WTC11 (cell line): ENCODE measurements at places on chromosomes 6 and 20. TPM values are rescaled to one million over a fixed set of nuclear protein-coding genes. Genes with fewer than 3 reads are reported as not detected.

GRCh38 chr20:37375227-37375626, 29.3 kb downstream of the SRC start:
- H3K27me3 ChIP-seq, result no peaks in the 10 kb centered on the region
- no peaks in the 10 kb centered on the region; the same call in 1 of the 2 replicates for H3K36me3 ChIP-seq
- H3K4me1 ChIP-seq, result peaks cover 10% of the 10 kb centered on the region
- DNase-seq, result no peak
- H3K4me3 ChIP-seq, result no peak overlapping the region
- H3K27ac ChIP-seq, result no peak overlapping the region

DNA sequence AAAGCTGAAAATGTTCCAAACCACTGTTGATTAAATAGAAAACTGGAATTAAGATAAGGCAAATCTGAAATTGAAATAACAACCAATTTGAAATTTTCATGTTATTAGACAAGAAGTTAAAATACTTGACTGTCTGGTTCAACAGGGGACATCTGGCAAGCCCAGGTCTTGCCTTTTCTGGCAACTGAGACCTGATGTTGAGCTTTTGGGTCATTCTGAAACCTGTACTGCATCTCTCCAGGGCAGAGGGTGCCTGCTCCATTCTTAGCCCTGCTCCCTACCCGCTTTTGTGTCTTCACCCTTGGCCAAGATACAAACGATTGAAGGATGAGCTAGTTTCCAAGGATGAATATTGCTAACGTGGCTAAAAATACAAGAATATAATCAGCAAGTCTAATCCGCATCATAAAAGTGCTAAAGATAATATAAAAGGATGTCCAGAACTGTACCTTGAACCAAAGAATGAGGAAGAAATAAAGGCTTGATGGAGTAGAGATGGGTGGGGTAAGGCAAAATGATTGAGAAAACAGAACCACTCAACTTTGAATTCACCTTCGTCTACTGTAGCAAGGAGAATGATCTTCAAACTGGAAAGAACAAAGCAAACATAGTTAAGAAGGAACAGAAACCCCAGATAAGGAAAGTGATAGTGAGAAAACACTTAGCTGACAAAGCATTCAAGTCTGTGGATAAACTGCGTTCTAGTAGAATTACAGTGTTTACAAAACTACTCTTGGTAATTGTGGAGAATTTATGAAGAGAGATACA, 109.8 kb upstream of the MAN1A1 start:
- no peak overlapping the region for H3K27ac ChIP-seq
- no peak for DNase-seq
- no peaks in the 10 kb centered on the region for H3K27me3 ChIP-seq
- no peaks in the 10 kb centered on the region for H3K4me1 ChIP-seq
- 0 out of 2 replicates have a peak, but pooled peaks cover 2% of the 10 kb centered on the region for H3K36me3 ChIP-seq

GRCh38 chr6:107539409-107539808, 49.5 kb downstream of the SOBP start:
- peaks cover 60% of the 10 kb centered on the region for H3K4me1 ChIP-seq
- no peak overlapping the region for H3K4me3 ChIP-seq
- H3K27me3 ChIP-seq, result no peaks in the 10 kb centered on the region
- no peaks in the 10 kb centered on the region for H3K36me3 ChIP-seq

DNA sequence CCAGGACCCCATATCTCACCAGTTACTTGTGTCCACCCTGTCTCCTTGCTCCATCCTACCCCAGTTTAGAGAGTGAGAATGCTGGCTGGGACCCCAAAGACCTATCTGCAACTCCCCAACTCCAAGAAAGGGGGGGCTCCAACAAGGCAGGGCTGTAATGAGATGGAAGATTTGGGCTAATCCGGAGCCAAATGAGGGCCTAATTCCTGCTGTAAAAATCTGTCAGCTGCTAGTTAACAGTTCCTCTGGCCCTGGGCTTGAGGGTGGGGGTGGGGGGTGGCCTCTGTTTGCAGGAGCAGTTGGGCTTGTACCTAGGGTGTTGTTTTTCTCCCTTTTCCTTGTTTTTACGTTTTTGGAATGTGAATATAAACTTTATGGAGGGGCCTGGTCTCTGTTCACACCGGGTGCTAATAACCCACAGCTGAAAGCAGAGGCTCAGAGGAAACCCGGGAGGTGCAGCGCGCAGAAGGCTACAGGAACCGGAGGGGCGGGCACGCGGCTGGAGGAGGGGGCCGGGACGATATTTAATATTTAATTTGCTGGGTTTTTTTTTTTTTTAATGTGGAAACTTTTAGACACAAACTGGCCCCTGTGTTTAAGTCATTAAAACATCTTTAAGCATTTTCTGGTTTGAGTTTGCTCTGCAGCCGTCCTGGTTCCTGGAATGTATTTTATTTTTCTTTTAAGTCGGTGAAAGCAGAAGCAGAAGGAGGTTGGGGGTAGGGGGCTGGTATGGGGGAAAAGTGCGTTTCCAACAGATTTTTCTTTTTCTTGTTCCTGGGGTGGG, 70.7 kb downstream of the NCR2 start:
- peaks cover 100% of the 10 kb centered on the region for H3K27me3 ChIP-seq
- peak overlapping the region; percentile 55 for H3K4me3 ChIP-seq
- no peak overlapping the region for H3K27ac ChIP-seq
- peaks cover 2% of the 10 kb centered on the region; the same call in 1 of the 2 replicates for H3K36me3 ChIP-seq
- DNase-seq, result no peak
- H3K4me1 ChIP-seq, result peaks cover 34% of the 10 kb centered on the region

DNA sequence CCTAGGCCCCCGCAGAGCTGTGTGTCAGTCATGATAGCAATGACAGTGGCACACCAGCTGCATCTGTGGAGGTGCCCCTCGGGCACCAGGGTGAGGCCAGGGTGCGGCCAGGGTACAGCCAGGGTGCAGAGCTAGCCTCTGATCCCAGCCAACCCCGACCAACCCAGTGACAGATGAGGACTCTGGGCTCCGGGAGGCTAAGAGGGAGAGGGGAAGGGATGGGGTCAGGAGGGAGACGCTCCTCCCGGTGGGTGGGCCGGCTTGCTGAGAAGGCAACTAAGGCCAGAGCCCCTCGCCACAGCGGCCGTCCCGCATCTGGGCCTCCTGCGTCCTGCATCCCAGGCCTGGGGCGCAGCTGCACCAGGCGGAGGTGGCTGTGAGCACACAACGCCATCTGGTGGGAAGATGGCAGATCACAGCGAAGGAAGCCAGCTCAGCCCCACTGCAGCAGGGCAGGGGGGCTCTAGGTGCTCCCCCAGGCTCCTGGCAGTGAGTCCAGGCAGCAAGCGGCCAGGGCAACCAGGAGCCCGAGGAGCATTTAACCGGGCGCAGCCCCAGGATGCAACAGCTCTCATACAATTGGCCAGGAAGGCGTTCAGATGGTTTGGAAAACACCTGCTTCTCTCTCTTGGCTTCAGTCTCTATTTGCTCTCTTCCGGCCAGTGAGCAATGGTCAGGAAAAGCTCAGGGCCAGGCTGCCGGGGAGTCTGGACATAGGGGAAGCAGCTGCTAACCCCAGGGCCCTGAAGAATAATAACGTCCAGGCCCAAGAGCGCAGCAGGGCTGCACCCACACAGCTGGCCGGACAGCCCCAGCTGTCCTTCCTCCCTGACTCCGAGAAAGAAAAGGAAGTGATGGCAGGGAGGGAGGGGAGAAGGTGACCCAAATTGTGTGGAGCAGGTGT, 169.4 kb downstream of the TAF4 start:
- no peaks in the 10 kb centered on the region for H3K4me1 ChIP-seq
- no peak overlapping the region for H3K27ac ChIP-seq
- DNase-seq, result peak; percentile 74
- no peak overlapping the region for H3K4me3 ChIP-seq
- H3K36me3 ChIP-seq, result no peaks in the 10 kb centered on the region

- peaks cover 9% of the 10 kb centered on the region for H3K4me1 ChIP-seq
- H3K27ac ChIP-seq, result no peak overlapping the region; the same call in 1 of the 2 replicates
- peaks cover 66% of the 10 kb centered on the region for H3K27me3 ChIP-seq
- no peaks in the 10 kb centered on the region for H3K36me3 ChIP-seq
These were observed 56.5 kb downstream of the PRR18 start for GRCh38 chr6:166251655-166252054.

DNA sequence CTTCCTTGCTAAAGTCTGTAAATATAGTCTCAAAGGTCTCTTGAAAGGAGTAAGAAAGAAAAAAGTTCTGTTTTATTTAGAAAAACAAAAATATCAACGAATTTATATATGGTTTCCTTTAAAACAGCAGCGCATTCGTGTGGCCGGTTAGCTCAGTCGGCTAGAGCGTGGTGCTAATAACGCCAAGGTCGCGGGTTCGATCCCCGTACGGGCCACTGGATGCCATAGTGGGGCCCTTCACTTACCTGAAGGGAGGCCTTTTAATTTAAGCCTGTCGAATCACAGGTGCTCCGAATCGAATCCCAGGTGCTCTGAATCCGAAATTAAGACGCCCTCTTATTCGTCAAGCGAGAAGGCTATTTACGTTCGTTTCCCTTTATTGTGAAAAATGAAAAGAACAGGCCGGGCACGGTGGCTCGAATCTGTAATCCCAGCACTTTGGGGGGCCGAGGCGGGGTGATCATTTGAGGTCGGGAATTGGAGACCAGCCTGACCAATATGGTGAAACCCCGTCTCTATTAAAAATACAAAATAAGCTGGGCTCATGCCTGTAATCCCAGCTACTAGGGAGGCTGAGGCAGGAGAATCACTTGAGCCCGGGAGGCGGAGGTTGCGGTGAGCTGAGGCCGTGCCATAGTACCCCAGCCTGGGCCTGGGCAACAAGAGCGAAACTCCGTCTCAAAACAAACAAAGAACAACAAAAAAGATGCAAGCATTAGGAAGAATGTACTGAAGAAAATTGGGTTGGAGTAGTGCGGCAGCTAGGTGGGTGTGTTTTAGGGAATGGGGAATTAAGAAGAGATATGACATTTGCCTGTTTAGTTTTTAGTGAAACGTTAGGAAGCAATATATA, 195.8 kb upstream of the ZNF184 start:
- H3K36me3 ChIP-seq, result no peaks in the 10 kb centered on the region
- peaks cover 55% of the 10 kb centered on the region for H3K27me3 ChIP-seq
- H3K4me1 ChIP-seq, result peaks cover 24% of the 10 kb centered on the region
- DNase-seq, result peak; percentile 89
- no peak overlapping the region for H3K27ac ChIP-seq

DNA sequence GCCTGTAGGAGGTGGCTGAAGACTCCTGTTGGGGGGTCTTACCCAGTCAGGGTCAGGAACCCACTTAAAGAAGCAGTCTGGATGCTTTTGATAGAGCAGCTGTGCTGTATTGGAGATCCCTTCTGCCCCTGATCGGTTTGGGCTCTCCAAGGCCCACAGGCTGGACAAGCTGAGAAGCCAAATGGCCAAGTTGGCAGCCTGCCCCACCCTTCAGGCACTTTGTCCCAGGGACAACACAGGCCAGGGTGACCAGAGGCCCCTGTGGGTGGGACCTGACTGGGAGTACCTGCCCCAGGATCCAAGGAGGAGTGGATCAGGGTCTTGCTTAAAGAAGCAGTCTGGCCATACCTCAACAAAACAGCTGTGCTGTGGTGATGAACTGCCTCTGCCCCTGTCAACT, 48.4 kb downstream of the ZC2HC1B start:
- no peak for DNase-seq
- H3K36me3 ChIP-seq, result peaks cover 19% of the 10 kb centered on the region
- no peaks in the 10 kb centered on the region for H3K4me1 ChIP-seq
- no peak overlapping the region for H3K27ac ChIP-seq
- no peaks in the 10 kb centered on the region; the same call in 1 of the 2 replicates for H3K27me3 ChIP-seq
- H3K4me3 ChIP-seq, result no peak overlapping the region

DNA sequence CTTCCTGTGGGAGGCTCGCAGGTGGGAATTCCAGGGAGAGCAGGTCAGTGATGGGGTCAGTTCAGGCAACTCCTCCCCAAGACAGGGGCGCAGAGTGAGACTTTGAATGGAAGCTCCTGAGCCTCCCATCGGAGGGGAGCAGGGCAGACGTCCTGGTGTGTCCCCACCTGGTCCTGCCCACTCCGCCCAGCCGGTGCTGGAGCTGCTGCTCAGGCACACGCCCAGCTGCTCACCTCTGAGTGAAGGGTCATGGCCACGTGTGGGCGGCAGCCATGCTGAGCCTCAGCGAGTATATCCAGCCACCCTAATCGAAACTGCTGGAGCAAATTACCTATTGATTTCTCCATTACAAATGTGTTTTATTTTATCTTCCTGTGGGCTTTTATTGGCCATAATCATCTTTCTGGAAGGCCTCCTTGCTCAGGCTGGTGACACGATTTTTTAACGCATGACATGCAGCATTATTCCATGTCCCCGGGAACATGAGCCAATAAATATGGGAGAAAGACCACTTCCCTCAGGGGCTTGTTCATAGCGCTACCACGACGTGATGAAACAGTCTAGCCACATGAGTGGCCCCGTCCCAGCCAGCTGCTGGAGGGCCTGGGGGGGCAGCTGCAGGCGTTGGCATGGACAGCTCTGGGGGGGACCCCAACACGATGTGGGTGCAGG, 148.1 kb downstream of the TAF4 start:
- no peak overlapping the region for H3K27ac ChIP-seq
- H3K27me3 ChIP-seq, result peaks cover 3% of the 10 kb centered on the region
- no peaks in the 10 kb centered on the region for H3K36me3 ChIP-seq

- no peak overlapping the region for H3K4me3 ChIP-seq
- no peaks in the 10 kb centered on the region for H3K36me3 ChIP-seq
- no peaks in the 10 kb centered on the region; the same call in 1 of the 2 replicates for H3K27me3 ChIP-seq
- no peak overlapping the region for H3K27ac ChIP-seq
- DNase-seq, result no peak
- peaks cover 20% of the 10 kb centered on the region for H3K4me1 ChIP-seq
These were observed 2.5 kb upstream of the R3HDML start for GRCh38 chr20:44334306-44334705.

GRCh38 chr6:157649311-157650260, 173.5 kb upstream of the SNX9 start:
- peaks cover 10% of the 10 kb centered on the region for H3K4me1 ChIP-seq
- no peak overlapping the region for H3K4me3 ChIP-seq
- no peaks in the 10 kb centered on the region for H3K27me3 ChIP-seq
- peak overlapping the region; percentile 92 for H3K27ac ChIP-seq
- peaks cover 8% of the 10 kb centered on the region; the same call in 1 of the 2 replicates for H3K36me3 ChIP-seq

- no peak for DNase-seq
- H3K36me3 ChIP-seq, result peaks cover 4% of the 10 kb centered on the region; the same call in 1 of the 2 replicates
- H3K27me3 ChIP-seq, result peaks cover 5% of the 10 kb centered on the region
- H3K4me1 ChIP-seq, result peaks cover 5% of the 10 kb centered on the region
- peak overlapping the region; percentile 44; the same call in 1 of the 2 replicates for H3K27ac ChIP-seq
- H3K4me3 ChIP-seq, result no peak overlapping the region
These were observed 24.3 kb upstream of the CCN5 start for GRCh38 chr20:44690781-44691423.

DNA sequence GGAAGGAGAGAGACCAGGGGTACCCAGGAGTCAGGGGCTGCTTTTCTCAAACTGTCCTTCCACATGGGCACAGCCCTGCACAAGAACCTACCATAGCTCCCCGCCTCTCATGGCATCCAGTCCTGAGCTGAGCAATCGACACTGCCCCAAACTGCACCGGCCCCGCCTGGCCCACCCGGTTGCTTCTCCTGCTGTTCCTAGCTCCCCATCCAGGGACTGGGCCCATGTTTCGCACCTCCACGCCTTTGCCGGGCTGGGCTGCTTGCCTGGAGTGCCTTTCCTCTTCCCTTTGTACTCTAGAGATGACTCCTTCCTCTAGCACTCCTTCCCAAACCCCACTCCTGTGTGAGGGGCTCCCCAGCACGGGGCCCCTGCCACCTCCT, 123.0 kb downstream of the GRM4 start:
- no peak for DNase-seq
- no peaks in the 10 kb centered on the region for H3K4me1 ChIP-seq
- H3K27ac ChIP-seq, result no peak overlapping the region
- peaks cover 17% of the 10 kb centered on the region for H3K36me3 ChIP-seq

Gene RALGAPA2
- 18.2 to 20.6 TPM (median 18.6 TPM) in 3 replicates for total RNA-seq

Gene CYP39A1
- total RNA-seq, result 1.3 to 1.6 TPM (median 1.6 TPM) in 3 replicates

Gene BMP2
- 0.96 to 1.3 TPM (median 1.2 TPM) in 3 replicates for total RNA-seq

Gene KCNQ2
- total RNA-seq, result 99.8 to 112 TPM (median 108 TPM) in 3 replicates

Gene CHRNA4
- total RNA-seq, result 2.5 to 5.7 TPM (median 4.8 TPM) in 3 replicates

Gene LTB
- total RNA-seq, result 1.0 to 1.5 TPM (median 1.3 TPM) in 3 replicates
